ENCODE measurements at places on chromosomes 2 and 18. TPM values are rescaled to one million over a fixed set of nuclear protein-coding genes. Genes with fewer than 3 reads are reported as not detected.

DNA sequence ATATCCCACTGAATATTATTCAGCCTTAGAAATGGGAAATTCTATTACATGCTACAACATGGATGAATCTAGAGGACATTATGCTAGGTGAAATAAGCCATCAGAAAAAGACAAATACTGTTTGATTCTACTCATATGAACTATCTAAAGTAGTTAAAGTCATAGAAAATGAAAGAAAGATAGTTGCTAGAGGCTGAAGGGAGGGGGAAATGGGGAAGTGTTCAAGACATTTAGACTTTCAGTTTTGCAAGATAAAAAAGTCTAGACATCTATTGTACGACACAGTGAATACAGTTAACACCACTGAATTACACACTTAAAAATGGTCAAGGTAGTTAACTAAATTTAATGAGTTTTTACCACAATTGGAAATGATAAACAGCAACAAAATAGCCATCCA is 835.9 kb upstream of the CHAC2 start:
- no peak for DNase-seq

DNA sequence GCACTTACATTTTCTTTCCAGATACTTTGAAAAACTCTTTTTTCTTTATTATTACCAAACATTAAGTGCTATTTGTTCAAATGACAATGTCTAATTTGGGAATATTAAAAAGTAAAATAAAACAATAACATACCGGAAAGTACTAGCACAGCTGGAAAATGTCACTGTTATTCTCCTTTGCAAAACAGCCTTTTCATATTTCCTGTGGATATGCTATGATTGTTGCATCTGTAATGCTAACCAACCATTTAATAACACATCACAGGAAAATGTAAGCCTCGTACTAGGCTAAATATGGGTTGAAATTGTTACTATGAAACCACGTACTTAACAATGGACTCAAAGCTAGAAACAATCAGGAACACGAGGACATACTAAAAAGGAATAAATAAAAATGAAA is 298.1 kb downstream of the CBLN2 start:
- no peak for DNase-seq

The TRIM54 gene
- total RNA-seq, result 218 TPM

The ADGRF3 gene
- total RNA-seq, result 0.51 TPM

- no peak for DNase-seq
These were observed 362 bp upstream of the PSTPIP2 start for GRCh38 chr18:46072376-46072867.

DNA sequence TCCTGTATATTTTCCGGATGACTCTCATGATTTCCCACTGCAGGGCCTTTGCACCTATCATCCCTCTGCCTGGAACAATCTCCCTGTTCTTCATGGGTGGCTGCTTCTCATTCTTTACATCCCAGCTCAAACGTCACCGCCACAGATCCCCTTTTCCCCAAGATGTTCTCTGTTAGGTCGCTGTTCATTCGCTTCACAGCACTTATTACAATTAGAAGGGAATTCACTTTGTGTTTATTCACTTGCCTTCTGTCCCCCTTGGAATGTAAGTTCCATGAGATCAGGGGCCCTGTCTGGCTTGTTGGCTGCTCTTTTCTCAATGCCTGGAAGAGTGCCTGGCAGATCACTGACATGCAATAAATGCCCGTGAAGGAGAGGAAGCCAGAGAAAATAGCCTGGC is 106.7 kb downstream of the FOXI3 start:
- DNase-seq, result no peak

The WDR54 gene
- 2.6 TPM for total RNA-seq

The AOX1 gene
- 1.5 TPM for total RNA-seq

The NPPC gene
- total RNA-seq, result 0.30 TPM

- no peak for DNase-seq
These were observed 258.6 kb downstream of the TNS1 start for GRCh38 chr2:217743966-217744761.

The ELP2 gene
- 50.4 TPM for total RNA-seq

DNA sequence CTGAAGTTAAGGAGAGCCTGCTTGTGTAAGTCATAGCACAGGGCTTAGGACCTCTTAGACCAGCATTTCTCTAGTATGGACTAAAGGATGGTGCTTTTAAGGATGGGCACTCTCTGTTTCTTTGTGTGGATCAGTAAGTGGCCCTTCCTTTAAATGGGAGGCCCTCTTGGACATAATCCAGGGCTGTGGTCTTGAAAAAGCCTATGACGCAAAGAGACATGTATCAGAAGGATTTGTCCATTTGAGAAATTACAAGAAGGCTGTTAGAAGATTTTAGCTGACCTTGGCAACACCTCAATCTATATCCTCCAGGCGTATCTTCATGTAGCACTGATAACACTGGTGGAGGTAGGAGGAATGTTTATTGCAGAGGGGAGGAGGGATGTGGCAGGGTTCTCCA is 79.2 kb downstream of the PRPF40A start:
- no peak for DNase-seq

The PPP1R1C gene
- total RNA-seq, result 29.6 TPM

The VSNL1 gene
- total RNA-seq, result 42.7 TPM

All from cardiac septum (tissue), 1 donor.